ENCODE measurements at places on chromosomes 7 and 10. TPM values are rescaled to one million over a fixed set of nuclear protein-coding genes. Genes with fewer than 3 reads are reported as not detected.
A peak's percentile ranks its signal among the peaks of the same experiment; 100 is the strongest.

- no peak overlapping the region for H3K4me3 ChIP-seq
- no peaks in the 10 kb centered on the region for H3K36me3 ChIP-seq
- no peak for DNase-seq
- H3K4me1 ChIP-seq: 0 out of 2 replicates have a peak, but pooled peaks cover 8% of the 10 kb centered on the region
- H3K27me3 ChIP-seq: peaks cover 100% of the 10 kb centered on the region
Measured at GRCh38 chr7:27138985-27139333, 4.5 kb downstream of the HOXA5 start.

GRCh38 chr7:12738665-12739064, 51.2 kb downstream of the ARL4A start:
- no peak overlapping the region for H3K4me3 ChIP-seq
- no peak overlapping the region for H3K27ac ChIP-seq
- DNase-seq: no peak
- no peaks in the 10 kb centered on the region for H3K27me3 ChIP-seq

- H3K27me3 ChIP-seq: no peaks in the 10 kb centered on the region
- H3K36me3 ChIP-seq: no peaks in the 10 kb centered on the region
- H3K27ac ChIP-seq: no peak overlapping the region
Measured at GRCh38 chr10:119375574-119376272, 166.8 kb downstream of the RGS10 start.

DNA sequence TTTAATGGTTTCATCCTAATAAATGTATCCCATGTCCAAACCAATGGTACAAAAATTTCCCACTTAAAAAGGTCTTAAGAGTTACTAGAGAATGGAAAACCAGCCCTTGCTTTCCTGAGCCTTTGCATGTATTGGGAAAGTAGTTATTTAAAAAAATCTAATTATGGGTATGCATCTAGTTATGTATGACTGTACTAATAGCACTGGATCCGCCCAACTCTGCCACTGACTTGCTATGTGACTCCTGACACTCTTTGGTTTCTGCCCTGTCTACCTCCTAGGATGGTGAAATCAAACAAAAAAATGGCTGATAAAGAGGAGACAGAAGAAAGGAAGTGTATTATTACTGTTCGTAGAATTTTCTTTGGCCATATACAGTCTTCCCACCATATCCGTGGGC, 110.4 kb upstream of the CCDC6 start:
- H3K27ac ChIP-seq: no peak overlapping the region
- no peak for DNase-seq
- no peaks in the 10 kb centered on the region for H3K36me3 ChIP-seq
- no peaks in the 10 kb centered on the region for H3K27me3 ChIP-seq
- H3K4me1 ChIP-seq: no peaks in the 10 kb centered on the region
- H3K4me3 ChIP-seq: no peak overlapping the region

DNA sequence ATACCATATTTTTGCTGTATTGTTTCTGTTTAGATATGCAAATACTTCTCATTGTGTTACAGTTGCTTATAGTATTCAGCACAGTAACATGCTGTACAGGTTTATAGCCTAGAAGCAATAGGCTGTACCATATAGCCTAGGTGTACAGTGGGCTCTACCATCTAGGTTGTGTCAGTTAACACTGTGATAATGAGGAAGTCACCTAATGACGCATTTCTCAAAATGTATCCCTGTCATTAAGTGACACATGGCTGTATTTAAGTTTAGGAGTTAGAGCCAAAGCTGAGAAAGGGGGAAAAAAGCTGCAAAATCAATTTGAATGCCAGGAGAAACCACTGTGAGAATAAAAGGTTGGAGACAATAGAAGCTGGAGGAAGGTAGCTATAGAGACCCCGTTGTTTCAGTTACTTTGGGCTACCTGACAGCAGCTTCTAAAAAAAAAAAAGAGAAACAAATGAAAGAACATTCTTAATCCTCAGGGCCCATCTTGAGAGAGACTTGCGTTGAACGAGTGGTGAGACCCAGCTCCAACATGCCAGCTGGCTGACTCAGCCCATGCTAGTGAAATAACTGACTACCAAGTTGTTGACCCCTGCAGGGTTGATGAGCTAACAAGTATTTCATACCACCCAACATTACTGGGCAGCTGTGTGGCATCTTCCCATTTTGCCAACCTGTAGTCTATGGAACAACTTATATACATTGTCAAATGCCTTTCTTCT, 8.7 kb downstream of the STARD3NL start:
- no peak for DNase-seq
- H3K4me3 ChIP-seq: peak overlapping the region; percentile 9
- peak overlapping the region; percentile 64 for H3K27ac ChIP-seq
- no peaks in the 10 kb centered on the region for H3K27me3 ChIP-seq
- peaks cover 44% of the 10 kb centered on the region for H3K4me1 ChIP-seq

GRCh38 chr10:7173948-7174347, 236.9 kb downstream of the SFMBT2 start:
- no peak overlapping the region for H3K27ac ChIP-seq
- H3K27me3 ChIP-seq: no peaks in the 10 kb centered on the region
- H3K4me3 ChIP-seq: no peak overlapping the region
- no peaks in the 10 kb centered on the region for H3K36me3 ChIP-seq
- no peak for DNase-seq
- H3K4me1 ChIP-seq: no peaks in the 10 kb centered on the region

DNA sequence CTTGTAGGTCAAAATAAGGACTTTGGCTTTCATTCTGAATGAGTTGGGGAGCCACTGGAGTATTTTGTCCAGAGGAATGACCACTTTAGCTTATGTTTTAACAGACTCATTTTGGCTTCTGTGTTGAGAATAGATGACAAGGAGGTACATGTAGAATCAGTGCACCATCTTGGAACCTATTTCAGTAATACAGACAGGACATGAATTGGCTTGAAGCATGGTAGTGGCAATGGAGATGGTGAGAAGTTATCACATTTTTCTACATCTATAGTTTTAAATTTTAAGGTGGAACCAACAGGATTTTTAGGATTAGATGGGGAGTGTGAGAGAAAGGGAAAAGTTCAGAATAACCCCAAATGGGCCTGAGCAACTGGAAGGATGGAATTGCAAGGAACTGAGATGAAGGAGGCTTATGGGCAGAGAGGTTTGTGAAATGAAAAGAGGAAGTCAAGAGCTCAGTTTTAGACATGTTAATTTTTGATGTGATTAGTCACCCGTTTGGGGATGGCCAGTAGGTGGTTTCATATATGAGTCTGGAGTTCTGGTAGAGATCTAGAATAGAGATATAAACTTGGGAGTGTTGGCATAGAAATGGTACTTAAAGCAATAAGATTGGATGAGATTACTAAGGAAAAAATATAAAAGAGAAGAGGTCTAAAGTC, 89.2 kb upstream of the JAZF1 start:
- no peaks in the 10 kb centered on the region for H3K27me3 ChIP-seq
- H3K4me1 ChIP-seq: peaks cover 9% of the 10 kb centered on the region
- DNase-seq: no peak
- H3K36me3 ChIP-seq: no peaks in the 10 kb centered on the region
- no peak overlapping the region for H3K27ac ChIP-seq
- H3K4me3 ChIP-seq: no peak overlapping the region

GRCh38 chr10:105025092-105025491, 384.0 kb downstream of the SORCS3 start:
- H3K36me3 ChIP-seq: no peaks in the 10 kb centered on the region
- no peak overlapping the region for H3K27ac ChIP-seq
- no peak overlapping the region for H3K4me3 ChIP-seq
- DNase-seq: no peak

DNA sequence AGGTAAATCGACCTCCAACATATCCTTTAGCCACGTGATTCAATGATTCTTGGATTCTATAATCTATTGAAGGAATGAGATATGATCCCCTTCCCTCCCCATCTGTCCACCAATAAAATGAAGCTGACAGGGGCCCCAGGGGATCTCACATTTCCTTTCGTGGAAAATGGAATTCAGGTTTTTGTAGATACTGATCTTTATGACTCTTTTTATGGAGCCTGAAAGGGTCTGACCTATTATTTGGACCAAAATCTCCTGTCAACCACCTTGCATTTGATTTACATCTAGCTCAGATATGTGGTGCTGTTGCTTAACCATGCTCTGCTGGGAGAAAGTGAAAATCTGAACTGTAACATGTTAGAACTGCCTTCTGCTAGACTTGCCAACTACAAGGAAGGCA, 234.0 kb upstream of the CXCL12 start:
- no peak for DNase-seq
- H3K36me3 ChIP-seq: no peaks in the 10 kb centered on the region
- no peaks in the 10 kb centered on the region for H3K4me1 ChIP-seq
- H3K4me3 ChIP-seq: no peak overlapping the region

DNA sequence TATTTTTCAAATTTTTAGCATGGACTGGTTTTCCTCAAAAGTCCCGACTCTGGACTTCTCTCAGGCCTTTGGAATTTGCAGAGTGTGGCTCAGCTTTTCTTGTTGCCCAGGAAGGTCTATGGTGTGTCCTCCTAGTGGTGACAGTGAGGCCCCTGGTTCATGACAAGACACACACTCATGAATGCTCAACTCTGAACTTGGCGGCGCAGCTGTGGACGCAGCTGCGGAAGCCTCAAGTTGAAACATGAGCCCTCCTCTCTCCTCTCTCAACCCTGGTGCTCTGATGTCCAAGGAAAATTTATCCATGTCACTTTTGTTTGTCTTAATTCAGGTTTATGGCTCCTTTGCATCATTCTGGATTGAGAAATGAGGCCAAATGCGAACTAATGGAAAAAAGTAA, 183.9 kb downstream of the HECW1 start:
- H3K4me1 ChIP-seq: no peaks in the 10 kb centered on the region
- no peak overlapping the region for H3K4me3 ChIP-seq
- H3K27me3 ChIP-seq: peaks cover 41% of the 10 kb centered on the region

DNA sequence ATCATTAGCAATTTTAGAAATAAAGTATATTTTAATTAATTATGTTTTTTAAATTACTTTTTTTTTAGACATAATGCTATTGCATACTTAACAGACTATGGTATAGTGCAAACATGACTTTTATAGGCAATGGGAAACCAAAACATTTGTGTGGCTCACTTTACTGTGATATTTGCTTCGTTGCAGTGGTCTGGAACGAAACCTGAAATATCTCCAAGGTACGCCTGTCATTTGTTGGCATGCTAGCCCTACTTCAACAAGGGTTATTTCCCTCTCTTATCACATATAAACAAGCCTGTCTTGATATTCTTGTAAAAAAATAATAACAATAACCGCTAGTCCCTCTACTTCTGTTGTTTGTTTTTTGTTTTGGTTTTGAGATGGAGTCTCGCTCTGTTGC, 74.2 kb downstream of the TYW1B start:
- no peak overlapping the region for H3K27ac ChIP-seq
- H3K4me1 ChIP-seq: no peaks in the 10 kb centered on the region
- no peak overlapping the region for H3K4me3 ChIP-seq
- DNase-seq: no peak

GRCh38 chr7:4020086-4020485, 662.0 kb upstream of the FOXK1 start:
- H3K4me1 ChIP-seq: no peaks in the 10 kb centered on the region
- H3K27ac ChIP-seq: no peak overlapping the region
- H3K36me3 ChIP-seq: no peaks in the 10 kb centered on the region
- no peak for DNase-seq
- no peaks in the 10 kb centered on the region for H3K27me3 ChIP-seq

DNA sequence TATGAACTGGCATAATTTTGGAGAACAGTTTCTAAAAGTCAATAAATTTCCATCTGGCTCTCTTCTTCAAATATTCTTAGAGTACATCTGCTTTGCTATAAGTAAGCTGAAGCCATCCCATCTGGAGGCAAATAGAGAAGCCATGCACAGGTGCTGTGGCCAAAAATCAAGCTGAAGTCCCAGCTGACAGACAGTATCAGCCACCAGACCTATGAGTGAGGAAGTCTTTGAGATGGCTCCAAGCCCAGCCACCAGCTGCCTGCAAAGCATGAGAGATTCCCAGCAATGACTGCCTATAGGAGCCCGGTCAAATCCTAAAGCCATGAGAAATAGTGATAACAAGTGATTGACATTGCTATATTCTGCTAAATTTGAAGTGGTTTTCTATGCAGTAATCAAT, 21.7 kb upstream of the PRSS58 start:
- no peaks in the 10 kb centered on the region for H3K4me1 ChIP-seq
- no peaks in the 10 kb centered on the region for H3K36me3 ChIP-seq
- no peak overlapping the region for H3K4me3 ChIP-seq
- H3K27me3 ChIP-seq: no peaks in the 10 kb centered on the region

DNA sequence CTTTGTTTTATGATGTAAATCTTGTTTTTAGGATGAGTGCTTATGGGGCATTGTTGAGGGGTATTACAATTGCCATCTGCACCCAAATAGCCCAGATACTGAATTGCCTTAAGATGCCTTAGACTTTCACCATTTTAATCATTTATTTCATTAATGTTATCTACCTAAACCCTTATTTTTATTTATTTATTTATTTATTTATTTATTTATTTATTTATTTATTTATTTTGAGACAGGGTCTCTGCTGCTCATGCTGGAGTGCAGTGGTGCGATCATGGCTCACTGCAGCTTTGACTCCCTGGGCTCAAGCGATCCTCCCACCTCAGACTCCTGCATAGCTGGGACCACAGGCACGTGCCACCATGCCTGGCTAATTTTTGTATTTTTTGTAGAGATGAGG, 560.2 kb downstream of the SUGCT start:
- H3K27me3 ChIP-seq: no peaks in the 10 kb centered on the region
- H3K36me3 ChIP-seq: peaks cover 15% of the 10 kb centered on the region
- H3K4me1 ChIP-seq: peaks cover 4% of the 10 kb centered on the region
- DNase-seq: no peak
- peak overlapping the region; percentile 78 for H3K27ac ChIP-seq
- no peak overlapping the region for H3K4me3 ChIP-seq

DNA sequence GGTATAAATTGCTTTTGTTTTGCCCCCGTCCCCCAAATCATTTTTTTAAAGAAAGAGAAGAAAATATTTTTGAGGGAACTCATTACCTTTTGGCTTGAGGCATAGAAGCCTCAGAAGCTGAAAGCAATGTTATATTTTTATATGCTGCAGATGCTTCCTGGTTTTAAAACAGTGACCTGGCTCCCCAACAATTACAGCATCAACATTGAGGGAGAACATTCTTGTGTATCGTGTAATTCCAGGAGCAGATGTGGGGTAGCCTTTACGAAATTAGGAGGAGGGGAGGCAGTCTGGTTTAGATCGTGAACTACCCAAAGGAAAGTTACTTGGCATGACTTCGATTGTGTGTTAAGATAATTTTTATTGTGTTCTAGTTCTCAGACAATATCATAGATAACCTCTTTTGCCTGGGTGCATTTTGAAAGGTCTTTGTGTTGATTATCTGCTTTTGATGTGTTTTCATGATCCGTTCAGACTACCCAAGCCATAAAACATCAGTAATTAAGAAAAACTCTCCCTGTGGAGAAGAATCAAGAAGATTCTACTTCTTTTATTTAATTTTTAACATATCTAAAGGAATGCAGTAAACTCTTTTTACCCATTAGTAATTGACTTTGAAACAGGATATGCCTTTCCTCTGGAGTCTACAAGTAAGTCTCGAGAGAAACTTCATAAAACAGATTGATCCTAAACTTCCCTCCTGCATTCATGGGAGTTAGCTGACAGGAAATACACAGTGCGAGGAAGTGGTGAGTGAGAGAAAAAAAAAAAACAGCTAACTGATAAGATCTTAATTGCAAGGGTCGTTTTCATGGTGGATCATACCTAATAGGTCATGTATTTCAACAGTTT, 141.4 kb downstream of the KIAA1217 start:
- H3K4me1 ChIP-seq: peaks cover 9% of the 10 kb centered on the region
- no peak for DNase-seq
- peak overlapping the region; percentile 88 for H3K27ac ChIP-seq
- no peaks in the 10 kb centered on the region for H3K27me3 ChIP-seq
- no peaks in the 10 kb centered on the region for H3K36me3 ChIP-seq
- H3K4me3 ChIP-seq: no peak overlapping the region

The ZNF365 gene
- polyA plus RNA-seq: 4.5 TPM

The PCDH15 gene
- polyA plus RNA-seq: 0.03 TPM

The SFTPA1 gene
- polyA plus RNA-seq: not detected

The PNLIPRP2 gene
- polyA plus RNA-seq: not detected

The CLRN3 gene
- polyA plus RNA-seq: 0.25 TPM

The MMP21 gene
- polyA plus RNA-seq: not detected

The SDK1 gene
- polyA plus RNA-seq: 1.2 TPM

All from SK-N-SH (cell line).